ENCODE measurements at places on chromosomes 3 and 15. TPM values are rescaled to one million over a fixed set of nuclear protein-coding genes. Genes with fewer than 3 reads are reported as not detected.
A peak's percentile ranks its signal among the peaks of the same experiment; 100 is the strongest.

DNA sequence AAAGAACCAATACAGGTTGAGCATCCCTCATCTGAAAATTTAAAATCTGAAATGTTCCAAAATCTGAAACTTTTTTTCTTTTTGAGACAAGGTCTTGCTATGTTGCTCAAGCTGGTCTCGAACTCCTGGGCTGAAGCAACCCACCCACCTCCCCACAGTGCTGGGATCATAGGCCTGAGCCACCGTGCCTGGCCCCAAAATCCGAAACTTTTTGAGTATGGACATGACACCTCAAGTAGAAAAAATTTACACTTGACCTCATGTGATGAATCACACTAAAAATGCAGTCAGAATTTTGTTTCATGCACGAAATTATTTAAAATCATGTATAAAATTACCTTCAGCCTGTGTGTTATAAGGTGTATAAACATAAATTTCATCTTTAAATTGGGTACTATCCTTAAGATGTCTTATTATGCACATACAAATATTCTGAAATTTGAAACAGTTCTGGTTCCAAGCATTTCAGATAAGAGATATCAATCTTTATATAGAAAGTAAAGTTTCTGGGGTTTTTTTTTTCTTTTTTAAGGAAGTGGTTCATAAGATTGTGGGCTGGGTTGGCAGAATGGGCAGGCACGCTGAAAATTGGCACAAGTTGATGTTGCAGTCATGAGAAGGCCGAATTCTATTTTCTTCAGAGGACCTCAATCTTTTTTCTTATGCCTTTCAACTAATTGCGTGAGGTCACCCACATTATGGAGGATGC lies 72.5 kb downstream of the SPRED1 start:
- DNase-seq, result no peak
- H3K4me3 ChIP-seq, result no peak overlapping the region
- no peak overlapping the region for H3K27ac ChIP-seq
- no peaks in the 10 kb centered on the region for H3K27me3 ChIP-seq

GRCh38 chr3:179688850-179689249 lies 36.0 kb downstream of the USP13 start:
- no peak for DNase-seq
- no peak overlapping the region for H3K27ac ChIP-seq
- H3K27me3 ChIP-seq, result no peaks in the 10 kb centered on the region

Gene SH2D7
- total RNA-seq, result not detected

Gene CLRN1
- total RNA-seq, result not detected

- H3K36me3 ChIP-seq, result no peaks in the 10 kb centered on the region
- no peak for DNase-seq
- no peaks in the 10 kb centered on the region for H3K4me1 ChIP-seq
- no peaks in the 10 kb centered on the region for H3K27me3 ChIP-seq
Measured at GRCh38 chr3:151592287-151592686, 131.4 kb upstream of the IGSF10 start.

- peaks cover 86% of the 10 kb centered on the region for H3K4me1 ChIP-seq
- peak; percentile 92 for DNase-seq
- no peaks in the 10 kb centered on the region for H3K27me3 ChIP-seq
Measured at GRCh38 chr15:40340740-40341400, at the start of gene CCDC9B. Gene CCDC9B, minus strand, starts transcription at chr15:40340939. Its CDS starts 120 bp downstream, at chr15:40340819.

- H3K36me3 ChIP-seq, result no peaks in the 10 kb centered on the region
- H3K4me3 ChIP-seq, result no peak overlapping the region
- H3K4me1 ChIP-seq, result no peaks in the 10 kb centered on the region
- no peak for DNase-seq
Measured at GRCh38 chr3:88005066-88005465, 53.7 kb downstream of the CGGBP1 start.

- no peak overlapping the region for H3K27ac ChIP-seq
- no peaks in the 10 kb centered on the region for H3K36me3 ChIP-seq
- no peaks in the 10 kb centered on the region for H3K27me3 ChIP-seq
- no peak overlapping the region for H3K4me3 ChIP-seq
- no peak for DNase-seq
Measured at GRCh38 chr3:130640027-130640426, 106.6 kb downstream of the PIK3R4 start.

Data from lower lobe of right lung (tissue), 2 donors.